Kasumi-1 (cell line): ENCODE measurements at places on chromosomes 5 and 9.
A peak's percentile ranks its signal among the peaks of the same experiment; 100 is the strongest.

GRCh38 chr9:31142456-31142855, 1242.0 kb upstream of the ACO1 start:
- no peak for DNase-seq

- no peak for DNase-seq
Observed at GRCh38 chr9:114138552-114138971, 16.8 kb upstream of the COL27A1 start.

DNA sequence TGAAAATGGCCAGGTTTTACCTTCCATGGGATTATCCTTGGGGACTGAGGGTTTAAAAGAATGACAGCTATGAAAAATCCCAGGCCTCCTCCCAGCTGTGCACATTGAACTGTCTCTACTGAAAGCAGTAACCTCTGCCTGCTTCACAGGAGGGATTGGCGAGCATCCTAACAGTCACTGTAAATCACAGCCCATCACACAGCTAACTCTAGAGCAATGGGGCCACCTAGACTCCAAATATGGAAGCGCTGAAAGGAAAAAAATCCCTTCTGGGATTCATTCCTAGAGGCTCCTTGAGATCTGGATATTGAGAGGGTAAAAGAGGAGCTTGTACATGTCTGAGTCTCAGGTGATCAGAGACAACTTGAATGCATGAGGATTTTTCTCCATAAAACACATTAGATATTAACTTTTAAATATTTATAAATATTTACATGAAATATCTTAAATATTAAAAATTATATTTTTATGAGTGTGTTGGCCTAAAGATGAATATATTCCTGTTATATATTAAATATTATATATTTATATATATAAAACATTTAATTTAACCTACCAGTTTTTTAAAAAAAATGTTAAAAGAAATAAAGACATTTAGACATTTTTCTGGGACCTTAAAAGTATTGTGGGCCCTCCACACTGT, 133.8 kb upstream of the SLC24A2 start:
- DNase-seq, result peak; percentile 16

- peak; percentile 20 for DNase-seq
Observed at GRCh38 chr5:142929587-142929986, 159.4 kb downstream of the ARHGAP26 start.

DNA sequence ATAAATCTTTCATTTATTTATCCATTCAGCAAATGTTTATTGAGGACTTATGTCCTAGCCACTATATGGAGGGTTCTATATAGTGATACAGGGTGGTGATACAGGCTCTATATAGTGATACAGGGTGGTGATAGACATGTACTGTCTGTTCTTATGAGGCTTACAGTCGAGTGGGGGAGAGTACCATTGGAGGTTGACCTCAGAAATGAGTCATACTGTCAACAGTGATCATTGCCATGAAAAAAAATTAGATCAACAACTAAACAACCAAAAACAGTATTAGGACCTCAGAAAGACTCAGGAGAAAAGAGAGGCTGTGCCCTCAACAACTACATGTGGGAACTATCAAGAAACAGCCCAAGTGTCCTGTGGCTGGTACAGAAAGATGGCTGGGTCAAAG, 22.0 kb downstream of the PAPPA start:
- no peak for DNase-seq

DNA sequence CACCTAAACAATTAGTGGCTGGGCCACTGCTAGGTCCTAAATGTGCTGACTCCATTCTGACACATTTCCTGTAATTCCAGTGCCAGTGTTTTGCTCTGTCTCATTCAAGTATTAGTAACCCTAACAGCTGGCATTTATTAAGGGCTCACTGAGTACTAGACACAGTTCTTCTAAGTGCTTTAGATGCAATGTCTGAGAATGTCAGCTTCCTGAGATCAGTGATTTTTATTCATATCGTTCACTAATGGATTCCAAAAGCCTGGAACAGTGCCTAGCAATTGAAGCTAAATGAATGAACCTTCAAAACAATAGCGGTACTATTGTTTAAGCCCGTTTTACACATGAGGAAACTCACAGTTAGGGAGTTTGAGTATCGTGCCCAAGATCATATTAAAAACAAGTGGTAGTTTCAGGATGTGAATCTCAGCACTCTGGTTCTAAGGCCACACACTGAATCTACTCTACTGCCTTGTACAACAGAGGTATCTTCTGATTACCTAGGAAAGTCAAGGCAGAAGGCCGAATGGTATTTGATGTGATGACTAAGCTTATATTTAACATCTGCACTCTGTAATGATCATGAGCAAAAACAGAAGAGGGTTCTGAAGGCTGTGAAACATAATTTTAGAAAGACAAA, 304.0 kb downstream of the PJA2 start:
- no peak for DNase-seq

DNA sequence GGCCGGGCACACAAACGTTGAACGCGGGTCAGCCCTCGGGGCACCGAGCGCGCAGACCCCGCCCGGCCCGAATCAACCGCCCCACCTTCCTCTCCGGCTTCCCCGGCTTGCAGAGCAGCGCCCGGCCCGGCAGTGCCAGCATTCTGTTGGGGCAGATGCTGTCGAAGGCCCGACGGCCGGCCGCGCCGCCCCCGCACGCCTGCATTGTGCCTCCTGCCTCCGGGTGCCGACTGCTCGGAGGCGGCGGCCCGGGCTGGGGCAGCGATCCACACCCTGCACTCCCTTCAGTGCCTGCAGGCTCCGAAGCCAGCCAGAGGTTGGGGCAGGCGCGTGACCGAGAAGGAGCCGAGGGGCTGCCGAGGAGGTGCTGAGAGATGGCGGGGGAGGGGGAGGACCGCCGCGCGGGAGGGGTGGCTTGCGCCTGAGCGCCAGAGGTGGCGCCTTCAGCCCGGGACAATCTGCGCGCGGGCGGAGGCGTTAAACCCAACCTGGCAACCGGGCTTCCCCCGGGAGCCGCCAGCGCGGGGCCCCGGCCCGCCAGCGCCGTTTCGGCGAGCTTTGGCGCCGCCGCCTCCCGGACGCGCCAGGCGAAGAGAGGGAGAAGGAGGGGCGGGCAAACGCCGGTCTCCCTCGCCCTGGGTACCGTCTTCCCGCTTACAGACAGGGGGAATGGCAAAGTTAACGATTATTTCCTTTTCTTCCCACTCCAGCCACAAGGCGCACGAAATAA, at the start of gene MCIDAS:
MCIDAS (minus strand) TSS at position 382 of the 730 bp plus-strand sequence; CDS start at position 205, 177 bp downstream.
- peak; percentile 29 for DNase-seq

DNA sequence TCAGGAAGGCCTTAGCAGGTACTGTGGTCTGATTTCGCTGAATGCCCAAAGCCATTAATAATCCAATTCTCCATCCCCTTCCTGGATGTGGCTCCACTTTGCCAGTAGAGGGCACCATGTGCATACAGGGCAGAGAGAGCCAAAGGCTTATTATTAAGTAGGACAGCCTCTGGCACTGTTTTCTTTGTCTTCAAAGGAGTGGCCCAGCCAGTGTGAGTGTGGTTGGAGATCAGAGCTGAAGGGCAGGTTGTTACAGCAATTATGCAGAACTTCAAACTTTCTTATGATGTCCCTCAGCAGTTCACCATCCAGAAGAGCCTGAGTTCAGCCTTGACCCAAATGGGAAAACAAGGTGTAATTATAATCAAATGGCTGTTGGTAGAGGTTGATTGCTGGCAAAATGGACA, 38.6 kb upstream of the CEMIP2 start:
- peak; percentile 89 for DNase-seq

GRCh38 chr9:113584428-113585084, 121.0 kb downstream of the RGS3 start:
- DNase-seq, result no peak

GRCh38 chr5:62421414-62421813, 8.9 kb downstream of the IPO11 start:
- no peak for DNase-seq

DNA sequence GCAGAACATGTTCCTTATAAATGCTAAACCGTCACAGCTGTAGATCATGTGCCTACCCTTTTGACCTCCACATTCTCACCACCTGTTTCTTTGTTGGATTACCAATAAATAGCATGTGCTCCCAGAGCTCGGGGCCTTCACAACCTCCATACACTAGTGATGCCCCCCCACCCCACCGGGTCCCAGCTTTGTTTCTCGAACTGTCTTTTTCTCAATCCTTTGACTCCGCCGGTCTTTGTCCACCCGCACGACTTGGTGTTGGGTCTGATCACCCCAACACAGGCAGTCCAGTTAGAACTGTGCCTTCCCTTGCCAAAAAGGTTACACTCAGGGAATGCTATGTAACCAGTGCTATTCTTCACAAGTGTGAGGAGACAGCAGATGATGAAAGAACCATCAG, 485.9 kb upstream of the C9orf72 start:
- no peak for DNase-seq

GRCh38 chr5:80238778-80239679, 16.8 kb downstream of the SERINC5 start:
- peak; percentile 10 for DNase-seq
